ENCODE measurements at places on chromosomes 7 and 10. TPM values are rescaled to one million over a fixed set of nuclear protein-coding genes. Genes with fewer than 3 reads are reported as not detected.

Gene UBE2D1
- total RNA-seq = 15.8 TPM

Gene MRC1
- not detected for total RNA-seq

Gene KCNIP2
- not detected for total RNA-seq

Gene CRTAC1
- total RNA-seq = not detected

Gene GHRHR
- total RNA-seq = not detected

Gene PCDH15
- total RNA-seq = not detected

Gene SPDYE2B
- total RNA-seq = not detected

Gene CHCHD3
- total RNA-seq = 122 TPM

Gene CHST3
- 10.6 TPM for total RNA-seq

Gene ABCB1
- total RNA-seq = 0.90 TPM

Gene GPR85
- 5.0 TPM for total RNA-seq

Gene PTF1A
- not detected for total RNA-seq
